ENCODE measurements at places on chromosomes 16 and 17. TPM values are rescaled to one million over a fixed set of nuclear protein-coding genes. Genes with fewer than 3 reads are reported as not detected.

Gene FADS6
- total RNA-seq: not detected

Gene KRT28
- total RNA-seq: not detected

Gene CEP295NL
- total RNA-seq: 0.67 TPM

Gene HMOX2
- total RNA-seq: 46.4 TPM

Gene CCDC43
- 15.9 TPM for total RNA-seq

Gene C1QL1
- 2.0 TPM for total RNA-seq

Gene CSH1
- not detected for total RNA-seq

Gene CCL15
- total RNA-seq: not detected

Gene BLMH
- total RNA-seq: 44.5 TPM

Gene KRT39
- not detected for total RNA-seq

Gene IL17C
- total RNA-seq: not detected

Gene OR3A2
- total RNA-seq: not detected

DNA sequence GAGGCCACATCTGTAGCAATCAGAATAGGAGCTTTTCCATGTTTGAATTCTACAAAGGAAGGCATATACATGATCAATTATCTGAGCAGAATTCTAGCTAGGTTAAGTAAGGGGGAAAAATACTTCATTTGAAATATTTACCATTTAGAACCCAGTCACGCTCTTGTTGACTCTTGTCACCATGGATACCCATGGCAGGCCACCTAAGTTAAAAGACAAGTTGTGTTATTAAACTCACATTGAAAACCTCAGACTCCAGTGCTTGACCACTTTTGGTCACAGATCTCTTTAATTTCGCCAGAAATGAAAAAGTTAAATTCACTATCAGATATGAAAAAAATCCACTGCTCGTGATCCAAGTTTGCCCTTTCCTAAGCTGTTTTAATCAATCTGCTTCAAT lies 4.1 kb downstream of the DDX5 start:
- DNase-seq: no peak
- no peak overlapping the region for H3K4me3 ChIP-seq
- no peaks in the 10 kb centered on the region for H3K27me3 ChIP-seq
- peaks cover 66% of the 10 kb centered on the region for H3K36me3 ChIP-seq

GRCh38 chr16:20636671-20637070 lies 60.5 kb upstream of the ACSM2B start:
- H3K4me1 ChIP-seq: no peaks in the 10 kb centered on the region
- no peak overlapping the region for H3K27ac ChIP-seq
- no peaks in the 10 kb centered on the region for H3K36me3 ChIP-seq
- H3K27me3 ChIP-seq: no peaks in the 10 kb centered on the region
- DNase-seq: no peak
- no peak overlapping the region for H3K4me3 ChIP-seq

GRCh38 chr17:19372866-19373504 lies 5.3 kb upstream of the MAPK7 start:
- DNase-seq: peak; percentile 60
- peaks cover 51% of the 10 kb centered on the region for H3K4me1 ChIP-seq
- no peak overlapping the region for H3K27ac ChIP-seq

DNA sequence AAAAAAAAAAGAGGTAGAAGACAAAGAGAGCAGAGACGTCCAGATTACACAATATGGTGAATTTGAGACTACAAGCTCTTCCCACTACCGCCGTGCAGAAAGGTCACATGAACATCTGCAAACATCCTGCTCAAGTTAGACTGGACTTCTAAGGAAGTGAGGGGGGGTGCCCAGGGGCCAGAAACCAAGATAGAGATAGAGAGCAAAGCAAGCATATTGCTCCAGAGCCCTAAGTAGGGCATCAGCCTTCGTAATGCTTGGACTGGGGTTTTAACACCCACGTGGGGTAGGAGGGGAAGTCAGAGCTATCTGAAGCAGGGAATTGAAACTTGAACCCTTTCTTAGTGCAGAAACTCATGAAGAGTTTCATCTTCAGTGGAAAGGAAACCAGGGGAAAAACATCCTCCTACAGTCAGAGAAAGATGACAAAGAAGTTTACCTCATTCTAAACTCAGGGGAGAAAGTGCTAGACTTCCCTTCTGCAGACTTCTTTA lies 8.7 kb downstream of the CLEC19A start:
- no peak overlapping the region for H3K27ac ChIP-seq
- no peak overlapping the region for H3K4me3 ChIP-seq
- H3K36me3 ChIP-seq: no peaks in the 10 kb centered on the region
- H3K27me3 ChIP-seq: peaks cover 17% of the 10 kb centered on the region
- H3K4me1 ChIP-seq: no peaks in the 10 kb centered on the region

GRCh38 chr16:1539720-1540555 lies 6.5 kb downstream of the TMEM204 start:
- no peak overlapping the region for H3K27ac ChIP-seq
- H3K4me1 ChIP-seq: peaks cover 25% of the 10 kb centered on the region

DNA sequence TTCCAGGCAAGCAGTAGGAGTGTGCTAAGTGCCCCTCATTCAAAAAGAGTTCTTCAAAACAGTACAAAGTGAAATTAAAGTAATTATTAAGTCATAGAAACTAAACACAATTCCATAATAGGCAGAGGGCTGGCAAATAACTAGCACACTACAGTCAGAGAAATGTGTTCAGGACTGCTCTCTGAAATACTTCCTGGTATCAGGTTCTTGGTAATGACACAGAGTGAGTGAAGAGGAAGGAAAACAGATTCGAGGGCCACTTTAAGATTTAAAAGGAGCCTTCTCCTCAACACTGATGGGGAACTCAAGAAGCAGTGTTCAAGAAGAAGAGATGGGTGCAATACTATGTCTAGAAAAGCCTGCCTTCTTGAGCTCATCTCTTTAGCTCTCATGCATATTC lies 139.2 kb downstream of the TOX3 start:
- no peak overlapping the region for H3K27ac ChIP-seq
- H3K4me1 ChIP-seq: no peaks in the 10 kb centered on the region
- H3K36me3 ChIP-seq: no peaks in the 10 kb centered on the region
- H3K4me3 ChIP-seq: no peak overlapping the region
- H3K27me3 ChIP-seq: no peaks in the 10 kb centered on the region

GRCh38 chr17:39144416-39144840 lies 7.0 kb downstream of the PLXDC1 start:
- no peaks in the 10 kb centered on the region for H3K36me3 ChIP-seq
- H3K27ac ChIP-seq: no peak overlapping the region
- no peaks in the 10 kb centered on the region for H3K27me3 ChIP-seq
- peaks cover 27% of the 10 kb centered on the region for H3K4me1 ChIP-seq

GRCh38 chr17:56995766-56996165 lies 17.8 kb downstream of the SCPEP1 start:
- no peak overlapping the region for H3K4me3 ChIP-seq
- no peaks in the 10 kb centered on the region for H3K27me3 ChIP-seq
- H3K4me1 ChIP-seq: no peaks in the 10 kb centered on the region
- H3K27ac ChIP-seq: no peak overlapping the region
- no peak for DNase-seq

- H3K27ac ChIP-seq: no peak overlapping the region
- no peaks in the 10 kb centered on the region for H3K36me3 ChIP-seq
- peaks cover 3% of the 10 kb centered on the region for H3K27me3 ChIP-seq
- DNase-seq: no peak
These were observed 491.6 kb downstream of the CDH13 start for GRCh38 chr16:83118365-83118764.

GRCh38 chr16:11662582-11662981 lies 5.7 kb upstream of the SNN start:
- peaks cover 12% of the 10 kb centered on the region for H3K4me1 ChIP-seq
- no peak for DNase-seq
- no peaks in the 10 kb centered on the region for H3K27me3 ChIP-seq
- H3K36me3 ChIP-seq: no peaks in the 10 kb centered on the region
- no peak overlapping the region for H3K27ac ChIP-seq

- no peaks in the 10 kb centered on the region for H3K27me3 ChIP-seq
- H3K4me1 ChIP-seq: peaks cover 51% of the 10 kb centered on the region
- peak overlapping the region; percentile 49 for H3K4me3 ChIP-seq
- DNase-seq: no peak
These were observed 2.7 kb downstream of the LITAF start for GRCh38 chr16:11583889-11584565.

GRCh38 chr16:24520983-24521382 lies 18.4 kb upstream of the RBBP6 start:
- no peak for DNase-seq
- H3K27me3 ChIP-seq: peaks cover 14% of the 10 kb centered on the region
- H3K4me1 ChIP-seq: peaks cover 5% of the 10 kb centered on the region
- no peak overlapping the region for H3K4me3 ChIP-seq
- H3K36me3 ChIP-seq: no peaks in the 10 kb centered on the region

DNA sequence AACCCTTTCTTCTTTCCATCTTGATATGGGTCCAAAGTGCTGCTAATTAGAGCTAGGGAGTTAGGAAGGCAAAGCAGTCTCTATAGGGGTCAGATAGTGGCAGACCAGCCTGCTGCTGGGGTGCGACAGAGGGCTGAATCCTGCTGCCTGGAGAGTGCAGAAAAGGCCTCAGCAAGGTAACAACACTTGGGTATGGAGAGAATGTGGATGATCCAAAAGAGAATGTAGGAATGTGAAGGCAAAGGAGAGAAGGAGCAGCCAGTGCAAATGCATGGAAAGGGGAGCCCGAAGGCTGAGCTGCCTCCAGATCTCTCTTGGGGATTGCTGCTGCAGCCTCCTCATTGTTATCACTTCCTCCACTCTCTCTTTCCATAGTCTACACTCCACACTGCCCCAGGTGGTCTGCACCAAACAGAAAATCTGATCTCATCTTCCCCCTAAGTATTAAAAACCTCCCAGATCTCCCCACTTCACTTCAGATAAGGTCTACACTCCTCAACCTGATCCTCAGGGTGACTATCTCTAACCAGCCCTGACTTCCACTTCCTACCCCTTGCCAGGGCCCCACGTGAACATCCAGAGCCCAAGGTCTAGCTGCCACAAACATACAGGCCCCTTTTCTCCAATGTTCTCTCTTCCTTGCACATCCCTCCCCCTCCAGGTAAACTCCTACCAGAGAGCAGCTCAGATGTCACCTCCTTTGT lies 28.8 kb downstream of the TOM1L2 start:
- H3K27me3 ChIP-seq: no peaks in the 10 kb centered on the region
- H3K36me3 ChIP-seq: no peaks in the 10 kb centered on the region
- peak overlapping the region; percentile 76 for H3K27ac ChIP-seq
- DNase-seq: no peak
- no peak overlapping the region for H3K4me3 ChIP-seq

GRCh38 chr16:25176136-25176535 lies 40.6 kb upstream of the AQP8 start:
- no peak overlapping the region for H3K27ac ChIP-seq
- no peak overlapping the region for H3K4me3 ChIP-seq
- H3K4me1 ChIP-seq: no peaks in the 10 kb centered on the region
- H3K27me3 ChIP-seq: no peaks in the 10 kb centered on the region
- no peak for DNase-seq

DNA sequence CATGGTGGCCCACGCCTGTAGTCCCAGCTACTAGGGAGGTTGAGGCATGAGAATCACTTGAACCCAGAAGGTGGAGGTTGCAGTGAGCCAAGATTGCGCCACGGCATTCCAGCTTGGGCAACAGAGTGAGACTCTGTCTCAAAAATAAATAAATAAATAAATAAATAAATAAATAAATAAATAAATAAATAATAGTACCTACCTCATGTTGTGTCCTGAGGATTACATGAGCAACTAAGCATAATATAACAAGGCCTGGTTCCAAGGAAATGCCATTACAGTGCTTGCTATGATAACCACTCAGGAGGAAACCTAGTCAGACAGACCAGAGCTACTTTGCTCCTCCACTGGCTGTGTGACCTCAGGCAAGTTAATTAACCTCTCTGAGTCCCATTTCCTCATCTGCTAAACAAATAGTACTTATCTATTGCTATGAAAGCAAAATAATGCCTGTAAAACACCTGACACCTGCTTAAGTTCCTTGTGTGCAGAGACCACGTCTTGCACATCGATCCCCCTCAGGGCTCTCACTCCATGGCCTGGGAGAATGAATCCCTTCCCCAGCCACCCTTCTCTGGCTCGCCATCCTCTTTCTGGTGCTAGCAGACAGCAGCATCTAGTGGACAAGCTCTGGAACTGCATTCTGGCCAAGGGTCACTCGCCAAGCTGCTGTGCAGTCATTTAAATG lies 7.5 kb downstream of the EPOP start:
- H3K4me1 ChIP-seq: no peaks in the 10 kb centered on the region
- peaks cover 35% of the 10 kb centered on the region for H3K27me3 ChIP-seq
- H3K4me3 ChIP-seq: no peak overlapping the region
- H3K36me3 ChIP-seq: no peaks in the 10 kb centered on the region
- no peak for DNase-seq
- H3K27ac ChIP-seq: no peak overlapping the region

DNA sequence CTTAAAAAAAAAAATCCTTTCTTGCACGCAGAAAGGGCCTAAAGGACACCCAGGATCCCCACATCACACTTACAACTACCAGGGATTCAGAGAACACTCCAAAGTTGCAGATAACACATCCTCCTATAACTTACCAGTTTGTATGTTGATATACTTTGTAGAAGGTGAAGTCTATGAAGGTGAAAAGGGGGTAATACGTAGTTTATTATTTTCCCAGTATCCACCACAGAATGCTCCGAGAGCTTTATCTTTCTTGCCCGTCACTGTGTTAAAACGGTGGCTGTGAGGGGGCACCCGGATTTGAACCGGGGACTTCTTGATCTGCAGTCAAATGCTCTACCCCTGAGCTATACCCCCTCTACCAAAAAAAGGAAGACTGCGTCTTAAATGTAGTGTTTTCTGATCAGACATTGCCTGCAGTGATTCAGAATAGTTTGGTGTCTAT lies 7.9 kb upstream of the RPL23 start:
- no peaks in the 10 kb centered on the region for H3K27me3 ChIP-seq
- H3K27ac ChIP-seq: peak overlapping the region; percentile 8
- DNase-seq: no peak
- H3K4me3 ChIP-seq: no peak overlapping the region

DNA sequence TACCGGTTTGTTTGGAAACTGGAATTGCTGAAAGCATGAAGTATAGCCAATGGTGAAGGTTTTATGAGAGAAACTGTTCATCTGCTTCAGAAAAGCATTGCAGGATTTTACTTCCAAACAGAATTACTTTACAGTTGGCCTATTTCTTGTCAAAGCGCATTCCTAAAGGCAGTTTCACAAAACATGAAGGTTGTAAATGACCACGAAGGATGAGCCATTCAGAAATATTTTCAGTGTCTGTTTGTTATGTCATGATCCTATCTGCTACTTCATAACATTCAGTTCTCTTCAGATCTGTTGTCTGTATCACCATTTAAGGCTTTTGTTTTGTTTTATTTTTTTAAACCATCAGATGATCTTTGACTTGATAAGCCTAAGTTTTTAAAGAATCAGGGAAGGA lies 45.7 kb downstream of the AATF start:
- H3K4me1 ChIP-seq: peaks cover 6% of the 10 kb centered on the region
- no peak for DNase-seq
- H3K4me3 ChIP-seq: no peak overlapping the region
- no peaks in the 10 kb centered on the region for H3K27me3 ChIP-seq

All from chondrocyte (in vitro differentiated cells).